Fibroblast of upper back skin (primary cell): ENCODE measurements at places on chromosomes 5 and 9.

GRCh38 chr5:123176224-123176937 is 87.3 kb downstream of the PRDM6 start:
- peak; percentile 59 for DNase-seq

DNA sequence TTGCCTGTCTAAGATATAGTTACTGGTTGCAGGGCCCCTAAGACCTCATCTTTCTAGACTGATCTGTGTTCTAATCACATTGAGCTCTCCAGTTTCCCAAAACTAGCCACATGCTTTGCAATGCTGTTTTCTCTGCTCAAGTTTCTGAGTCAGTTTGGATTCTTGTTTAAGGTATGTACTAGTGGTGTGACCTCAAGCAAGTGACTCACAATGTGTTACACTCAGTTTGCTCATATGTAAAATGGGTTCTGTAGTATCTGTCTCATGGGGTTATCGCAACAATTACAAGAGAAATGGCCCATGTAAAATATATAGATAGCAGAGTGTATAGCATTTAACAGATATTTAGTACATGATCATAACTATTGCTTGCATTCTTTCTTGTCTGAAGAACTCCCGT is 153.1 kb upstream of the ELL2 start:
- DNase-seq: peak; percentile 59

DNA sequence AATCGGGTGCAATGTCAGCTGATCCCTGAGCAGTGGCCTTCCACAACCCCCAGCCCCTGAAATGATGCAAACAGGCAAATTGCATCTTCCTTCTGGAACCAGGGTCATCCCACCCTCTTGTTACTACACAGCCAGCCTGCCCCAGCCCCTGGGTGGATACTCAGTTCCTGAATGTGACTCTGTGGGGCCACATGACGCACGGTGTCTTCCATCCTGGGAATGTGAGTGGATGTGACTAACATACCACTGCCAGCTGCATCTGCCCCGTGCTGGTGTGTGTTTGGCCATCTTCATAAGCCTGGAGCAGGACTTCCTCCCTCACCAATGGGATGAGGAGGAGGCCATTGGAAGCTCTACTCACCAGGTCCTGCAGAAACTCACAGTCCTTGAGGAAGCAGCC is 257.9 kb upstream of the ADAMTS16 start:
- DNase-seq: no peak

- peak; percentile 52 for DNase-seq
Measured at GRCh38 chr9:92406477-92406876, 2.1 kb upstream of the OGN start.

DNA sequence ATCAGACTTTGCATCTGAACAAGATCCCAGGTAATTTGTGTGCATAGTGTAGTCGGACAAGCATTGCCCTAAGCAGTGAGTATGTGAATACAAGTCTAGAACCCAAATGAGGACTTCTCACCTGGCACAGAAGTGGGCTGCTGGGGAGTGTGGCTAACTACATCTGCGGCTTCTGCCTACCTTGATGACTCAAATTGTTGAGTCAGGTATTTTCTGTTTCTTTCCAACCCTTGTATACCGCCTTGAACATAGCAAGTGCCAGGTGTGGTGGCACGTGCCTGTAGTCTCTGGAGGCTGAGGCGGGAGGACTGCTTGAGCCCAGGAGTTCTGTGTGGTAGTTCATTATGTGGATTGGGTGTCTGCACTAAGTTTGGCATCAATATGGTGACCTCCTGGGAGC is 7.9 kb upstream of the JADE2 start:
- no peak for DNase-seq

- DNase-seq: peak; percentile 82
Measured at GRCh38 chr9:18260521-18260920, 213.4 kb upstream of the ADAMTSL1 start.

GRCh38 chr5:54595721-54596120 is 78.2 kb downstream of the SNX18 start:
- peak; percentile 50 for DNase-seq

DNA sequence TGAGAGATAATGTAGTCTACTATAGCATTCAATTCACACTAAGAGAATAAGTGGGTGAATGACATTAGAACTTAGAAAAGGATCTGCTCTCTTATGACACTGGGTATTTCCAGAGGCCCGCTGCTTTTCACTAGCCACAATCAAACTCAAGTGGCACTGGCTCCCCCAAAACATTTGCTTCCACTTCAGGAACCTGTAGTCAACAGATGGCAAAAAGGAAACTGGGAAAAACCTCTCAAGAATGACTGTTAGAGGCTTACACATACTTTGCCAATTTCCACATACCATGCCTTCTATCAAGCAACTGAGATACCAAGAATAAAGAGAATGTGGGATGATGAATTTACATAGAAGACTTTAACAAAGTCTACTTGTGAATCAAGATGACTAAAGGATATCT is 11.2 kb downstream of the POC5 start:
- peak; percentile 1 for DNase-seq

- DNase-seq: no peak
Measured at GRCh38 chr9:73031350-73031749, 78.5 kb upstream of the ALDH1A1 start.

GRCh38 chr5:95331358-95331757 is 46.5 kb upstream of the MCTP1 start:
- DNase-seq: peak; percentile 1

GRCh38 chr9:98575379-98576346 is 133.1 kb downstream of the GABBR2 start:
- peak; percentile 53 for DNase-seq

DNA sequence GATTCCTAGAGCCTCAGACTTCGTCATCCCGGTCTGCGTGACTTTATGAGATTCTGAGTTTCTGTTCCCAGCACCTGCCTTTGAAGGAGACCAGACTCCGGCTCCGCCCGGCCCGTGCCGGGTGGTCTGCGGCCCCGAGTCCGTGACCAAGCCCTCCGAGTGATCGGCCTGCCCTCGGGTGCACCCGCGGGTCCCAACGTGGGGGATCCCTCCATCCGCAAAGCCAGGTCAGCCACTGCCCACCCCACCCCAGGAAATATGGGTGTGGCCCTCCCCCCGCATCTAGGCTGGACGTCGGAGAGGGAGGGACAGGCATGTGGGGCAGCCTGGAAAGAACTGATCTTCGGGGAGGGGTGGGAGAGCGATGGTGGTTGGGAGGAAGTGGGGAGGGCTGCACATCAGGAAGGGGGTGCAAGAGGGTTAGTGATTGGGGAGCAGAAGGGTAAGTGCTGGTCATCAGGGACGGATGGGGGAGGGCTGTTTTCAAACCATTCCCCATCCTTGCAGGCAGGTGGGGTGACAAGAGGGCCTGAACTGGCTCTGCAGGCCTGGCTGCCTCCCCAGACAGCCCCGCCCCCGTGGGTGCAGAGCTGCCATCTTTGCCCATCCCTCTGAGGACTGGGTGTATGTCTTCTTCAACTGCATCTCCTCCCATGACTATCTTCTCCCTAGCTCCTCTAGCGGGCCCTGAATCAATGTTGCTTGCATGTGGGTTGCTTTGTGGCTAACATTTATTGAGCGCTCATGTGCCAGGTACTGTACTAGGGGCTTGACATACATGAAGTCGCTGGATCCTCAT is 747 bp downstream of the LRSAM1 start:
- DNase-seq: no peak

GRCh38 chr5:103397739-103398581 is 139.4 kb downstream of the MACIR start:
- DNase-seq: peak; percentile 56

DNA sequence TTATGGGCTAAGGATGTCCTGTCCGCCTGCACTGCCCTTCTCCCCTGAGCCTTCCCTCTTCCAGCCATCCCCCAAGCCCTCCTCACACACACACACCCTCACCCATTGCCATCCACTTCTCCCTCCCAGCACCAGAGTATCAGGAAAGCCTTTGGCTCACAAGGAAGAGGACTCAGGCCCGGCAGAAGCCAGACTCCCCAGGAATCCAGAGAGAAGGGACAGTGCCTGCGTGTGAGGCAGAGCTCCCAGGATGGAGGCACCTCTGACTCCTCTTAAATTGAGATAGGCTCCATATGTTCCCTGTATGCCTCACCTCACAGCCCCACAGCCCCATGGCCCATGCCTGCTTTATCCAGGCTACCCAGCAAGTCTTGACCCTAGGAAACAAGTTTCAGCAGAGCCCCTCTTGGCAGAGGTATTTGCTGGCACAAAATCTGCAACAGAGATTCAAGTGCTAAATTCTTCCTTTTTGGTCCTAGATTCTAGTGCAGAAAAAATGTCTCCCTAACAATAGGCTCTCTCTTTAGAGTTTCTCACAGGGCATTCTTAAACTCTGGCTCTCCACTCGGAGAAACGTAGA is 761 bp downstream of the IL17B start:
- no peak for DNase-seq

GRCh38 chr5:7078101-7078500 is 317.8 kb upstream of the ADCY2 start:
- DNase-seq: no peak

DNA sequence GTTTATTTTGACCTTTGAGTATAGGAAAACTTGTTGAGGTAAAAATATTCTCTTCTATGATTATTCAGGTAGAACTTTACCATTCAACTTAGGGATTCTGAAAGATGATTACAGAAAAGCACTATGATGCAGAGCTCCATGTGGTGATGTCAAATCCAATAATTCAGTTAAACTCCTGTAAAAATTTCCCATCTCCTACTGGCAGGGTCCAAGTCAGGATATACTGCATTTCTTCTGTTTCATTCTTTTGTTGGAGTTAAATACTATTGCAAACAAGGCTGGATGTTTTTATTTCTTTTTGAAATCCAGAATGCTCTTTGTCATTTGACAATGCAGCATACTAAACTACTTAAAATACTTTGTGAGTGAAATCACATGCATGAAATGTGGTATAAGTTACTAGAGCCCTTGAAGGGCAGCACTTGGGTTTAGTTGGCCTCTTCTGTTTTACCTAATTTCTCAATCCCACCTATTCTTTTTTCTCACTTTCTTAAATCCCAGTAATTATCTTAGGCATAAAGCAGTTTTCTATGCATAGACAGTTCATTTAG is 204.5 kb downstream of the FBXL7 start:
- peak; percentile 75 for DNase-seq

- no peak for DNase-seq
Measured at GRCh38 chr9:4844056-4844838, 51.5 kb downstream of the RCL1 start.

- DNase-seq: peak; percentile 73
Measured at GRCh38 chr9:69975681-69976080, 68.0 kb upstream of the MAMDC2 start.

DNA sequence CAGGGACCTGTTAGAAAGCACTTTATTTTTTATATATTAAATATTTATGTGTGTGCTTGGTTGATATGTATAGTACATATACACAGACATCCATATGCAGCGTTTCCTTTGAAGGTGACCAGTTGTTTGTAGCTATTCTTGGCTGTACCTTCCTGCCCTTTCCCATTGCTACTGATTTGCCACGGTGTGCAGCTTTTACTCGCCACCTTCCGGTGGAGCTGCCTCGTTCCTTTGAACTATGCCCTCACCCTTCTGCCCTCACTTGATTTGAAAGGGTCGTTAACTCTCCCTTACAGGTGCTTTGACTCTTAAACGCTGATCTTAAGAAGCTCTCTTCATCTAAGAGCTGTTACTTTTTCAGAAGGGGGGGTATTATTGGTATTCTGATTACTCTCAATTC is 20.5 kb downstream of the RGMB start:
- DNase-seq: no peak

- no peak for DNase-seq
Measured at GRCh38 chr5:72539726-72540125, 32.5 kb upstream of the ZNF366 start.
